ENCODE measurements at places on chromosomes 11 and 22.

DNA sequence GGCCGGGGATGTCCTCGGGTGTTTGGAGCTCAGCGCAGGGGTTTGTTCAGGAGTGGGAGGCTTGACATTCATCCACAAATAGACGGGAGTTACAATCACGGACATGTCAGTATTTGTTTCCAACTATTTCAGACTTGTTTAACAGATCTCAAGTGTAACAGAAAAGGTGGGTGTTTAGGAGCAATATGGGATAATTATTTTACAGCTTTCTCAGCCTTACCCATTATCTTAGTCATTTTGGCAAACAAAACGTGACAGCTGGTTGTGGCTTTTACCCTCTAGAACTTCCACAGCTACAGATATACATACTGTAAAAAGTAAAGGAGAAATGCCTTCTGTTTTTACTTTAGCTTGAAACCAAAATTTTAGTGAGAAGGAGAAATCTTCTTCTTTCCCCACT lies 178.7 kb upstream of the TMEM45B start:
- DNase-seq, result no peak

DNA sequence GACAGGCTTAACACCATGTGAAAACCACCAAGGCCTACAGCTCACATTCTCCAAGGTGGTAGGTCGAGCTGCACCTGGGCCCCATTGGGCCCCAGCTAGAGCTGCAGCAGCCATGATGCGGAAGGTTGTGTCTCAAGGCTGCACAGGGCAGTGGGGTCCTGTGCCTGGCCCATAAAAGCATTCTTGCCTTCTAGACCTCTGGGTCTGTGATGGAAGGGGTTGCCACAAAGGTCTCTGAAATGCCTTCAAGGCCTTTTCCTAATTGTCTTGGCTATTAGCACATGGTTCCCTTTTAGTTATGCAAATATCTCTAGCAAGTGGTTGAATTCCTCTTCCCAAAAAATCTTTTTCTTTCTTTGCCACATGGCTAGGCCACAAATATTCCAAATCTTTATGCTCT lies 52.5 kb upstream of the C11orf58 start:
- no peak for DNase-seq

DNA sequence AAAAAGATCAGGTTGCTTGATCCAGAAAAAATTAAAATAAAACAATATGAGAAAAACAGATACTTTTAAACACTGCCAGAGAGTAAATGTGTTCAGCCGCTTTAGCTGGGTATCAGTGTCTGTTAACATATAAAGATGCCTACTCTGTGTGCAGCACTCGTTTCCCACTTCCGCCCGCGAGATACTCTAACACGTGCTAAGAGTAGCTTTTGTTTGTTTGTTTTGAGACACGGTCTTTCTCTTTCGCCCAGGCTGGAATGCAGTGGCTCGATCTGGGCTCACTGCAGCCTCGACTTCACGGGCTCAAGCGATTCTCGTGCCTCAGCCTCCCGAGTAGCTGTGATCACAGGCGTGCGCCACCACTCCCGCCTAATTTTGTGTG lies 531 bp upstream of the MEN1 start:
- no peak for DNase-seq

DNA sequence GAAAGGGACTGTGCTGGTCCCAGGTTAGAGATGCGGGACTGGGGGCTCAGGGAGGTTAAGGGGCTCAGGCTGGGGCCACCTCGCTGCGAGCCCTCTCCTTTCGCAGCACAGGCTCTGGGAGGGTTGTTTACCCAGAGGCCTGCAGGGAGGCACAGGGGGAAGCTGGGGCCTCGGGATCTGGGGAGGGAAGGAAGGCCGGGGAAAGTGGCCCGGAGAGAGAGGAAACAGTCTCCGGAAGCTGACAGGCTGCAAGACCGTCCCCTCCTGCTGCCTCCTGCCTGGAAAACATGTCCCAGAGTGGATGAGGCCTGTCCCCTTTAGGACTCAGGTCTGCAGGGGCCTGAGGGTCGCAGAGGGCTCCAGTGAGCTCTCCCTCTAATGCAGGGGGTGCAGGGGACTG lies 45.4 kb downstream of the MYO7A start:
- no peak for DNase-seq

DNA sequence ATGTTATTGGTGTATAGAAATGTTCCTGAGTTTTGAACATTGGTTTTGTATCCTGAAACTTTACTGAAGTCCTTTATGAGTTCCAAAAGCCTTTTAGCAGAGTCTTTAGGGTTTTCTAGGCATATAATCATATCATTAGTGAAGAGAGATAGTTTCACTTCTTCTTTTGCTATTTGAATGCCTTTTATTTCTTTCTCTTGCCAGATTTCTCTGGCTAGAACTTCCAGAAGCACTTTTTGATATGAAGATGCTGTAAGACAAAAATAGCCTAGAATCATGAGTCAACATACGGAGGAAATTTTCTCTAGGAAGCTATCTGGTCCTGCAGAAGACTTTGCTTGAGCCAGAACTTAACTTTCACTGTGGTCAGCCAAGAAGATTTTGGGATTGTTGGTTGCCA lies 86.7 kb upstream of the IZUMO1R start:
- no peak for DNase-seq

DNA sequence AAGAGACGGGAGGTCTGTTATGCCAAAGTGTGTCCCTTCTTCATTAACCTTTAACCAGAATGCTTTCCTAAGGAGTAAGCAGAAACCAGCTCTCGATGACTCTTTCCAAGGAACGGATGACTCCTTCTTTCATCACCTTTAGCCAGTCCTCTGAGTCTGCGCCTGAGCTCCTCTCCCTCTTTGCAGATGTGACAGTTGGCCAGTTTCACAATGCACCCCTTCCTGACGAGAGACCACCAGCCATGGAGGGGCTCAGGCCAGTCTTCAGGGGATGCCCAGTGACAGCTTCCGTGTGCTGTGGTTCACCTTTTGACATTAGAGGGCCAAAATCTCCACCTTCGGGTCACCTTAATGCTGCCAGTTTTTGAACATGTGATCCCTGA lies 826.1 kb downstream of the TBC1D22A start:
- DNase-seq, result no peak

DNA sequence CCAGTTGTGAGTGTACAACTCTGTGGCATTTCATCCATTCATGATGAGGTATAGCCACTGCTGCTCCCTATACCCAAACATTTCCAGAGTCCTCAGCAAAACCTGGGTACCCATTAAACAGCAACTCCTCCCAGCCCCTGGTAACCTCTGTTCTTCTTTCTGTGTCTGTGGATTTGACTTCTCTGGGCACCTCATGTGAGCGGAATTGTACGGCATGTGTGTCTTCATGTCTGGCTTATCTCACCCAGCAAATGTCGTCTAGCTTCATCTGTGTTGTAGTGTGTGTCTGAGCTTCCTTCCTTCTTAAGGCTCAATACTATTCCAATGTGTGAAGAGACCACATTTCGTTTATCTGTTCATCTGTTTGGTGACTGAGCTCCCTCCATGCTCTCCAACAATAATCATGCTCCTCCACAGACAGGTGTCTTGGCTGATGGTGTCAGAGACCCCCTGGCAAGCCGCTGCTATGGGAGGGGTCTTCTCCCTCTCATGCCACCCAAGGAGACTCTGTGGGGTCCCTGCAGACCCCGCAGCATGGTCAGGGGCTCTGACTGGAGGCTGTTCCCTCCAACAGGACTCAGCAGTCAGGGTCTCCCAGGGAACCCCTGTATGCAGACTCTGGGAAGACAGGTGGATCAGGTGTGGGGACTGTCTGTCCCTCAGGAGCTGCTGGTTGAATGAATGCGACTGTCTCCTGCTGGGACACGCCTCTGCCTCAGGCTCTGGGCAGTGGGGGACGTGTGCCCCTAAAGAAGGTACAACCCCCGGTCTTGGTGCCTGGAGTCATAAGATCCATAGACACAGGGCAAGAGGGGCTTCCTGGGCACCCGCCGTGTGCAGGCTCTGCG lies 52.7 kb downstream of the SMIM38 start:
- DNase-seq, result no peak

DNA sequence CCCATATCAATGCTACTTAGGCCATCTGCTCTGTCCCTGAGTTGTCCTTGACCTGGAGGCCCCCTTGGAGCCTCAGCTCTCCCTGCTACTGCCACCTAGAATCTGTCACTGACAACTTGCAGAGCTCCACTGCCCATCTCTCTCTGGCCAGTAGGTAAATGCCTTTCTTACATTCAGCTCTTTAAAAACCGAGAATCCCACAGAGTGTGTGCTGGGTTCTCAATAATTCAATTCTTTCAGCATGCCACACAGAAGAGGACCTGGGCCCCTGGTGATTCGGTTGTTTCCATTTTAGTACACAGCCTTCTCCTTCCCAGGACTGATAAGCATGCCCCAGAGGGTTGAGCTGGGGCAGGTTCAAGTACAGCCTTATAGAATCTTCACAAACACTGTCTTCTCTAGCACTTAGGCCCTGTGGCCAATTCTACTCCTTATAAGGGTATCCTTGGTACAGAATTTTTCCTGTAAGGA lies 22.0 kb upstream of the IPO7 start:
- no peak for DNase-seq

- no peak for DNase-seq
Measured at GRCh38 chr11:118449316-118449918, 13.1 kb downstream of the KMT2A start.

All from hepatic stellate cell (primary cell).